Epithelial cell of esophagus (primary cell): ENCODE measurements at places on chromosomes 3 and 15.

- no peak for DNase-seq
Measured at GRCh38 chr3:141432904-141433303, 53.9 kb upstream of the RASA2 start.

DNA sequence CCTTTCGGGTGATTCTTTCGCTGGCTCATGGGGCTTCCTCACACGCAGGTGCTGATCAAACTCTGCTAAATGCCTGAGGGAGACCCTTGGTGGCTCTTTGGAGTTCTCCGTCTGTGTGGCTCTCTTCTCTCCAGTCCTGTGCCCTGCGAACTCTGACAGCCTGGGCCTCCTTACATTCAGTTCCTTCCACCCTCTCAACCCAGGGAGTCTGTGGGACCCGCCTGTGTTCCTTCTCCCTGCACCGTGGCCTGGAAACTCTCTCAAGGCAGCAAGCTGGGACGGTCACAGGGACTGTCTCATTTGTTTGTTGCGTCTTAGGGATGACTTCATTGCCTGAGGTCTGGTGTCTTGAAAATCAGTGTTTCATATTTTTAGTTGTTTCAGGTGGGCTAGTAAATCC is 37.0 kb upstream of the CORO2B start:
- DNase-seq: no peak

- no peak for DNase-seq
Measured at GRCh38 chr3:150174179-150174578, 203.5 kb upstream of the PFN2 start.

DNA sequence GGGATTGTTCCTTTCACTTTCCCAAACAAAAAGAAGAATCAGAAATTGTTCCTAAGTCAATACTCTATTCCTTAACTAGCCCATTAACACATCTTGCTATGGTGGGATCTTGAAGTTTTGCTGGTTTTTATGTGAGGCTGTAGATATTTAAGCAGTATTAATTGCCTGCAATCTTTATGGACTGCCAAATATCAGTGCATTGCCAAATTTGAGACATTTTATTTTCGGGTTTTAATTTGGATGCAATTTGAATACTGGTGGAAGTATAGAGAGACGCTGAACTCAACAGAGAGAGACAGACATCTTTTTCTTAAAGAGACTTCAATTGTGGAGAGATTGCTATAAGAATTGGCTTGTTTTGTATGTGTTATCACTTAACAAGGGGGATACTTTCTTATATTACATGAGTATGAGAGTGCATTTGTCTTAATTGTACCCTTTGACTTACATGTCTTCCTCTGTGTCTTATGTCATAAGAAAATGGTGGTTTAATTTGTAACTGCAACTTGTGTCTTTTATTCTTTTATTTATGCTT is 10.0 kb downstream of the CADM2 start:
- DNase-seq: no peak

- no peak for DNase-seq
Measured at GRCh38 chr3:54235998-54236397, 113.6 kb downstream of the CACNA2D3 start.
